ENCODE measurements at places on chromosomes 3 and 15.

- DNase-seq: no peak
Measured at GRCh38 chr15:69518806-69519205, 66.2 kb downstream of the RPLP1 start.

DNA sequence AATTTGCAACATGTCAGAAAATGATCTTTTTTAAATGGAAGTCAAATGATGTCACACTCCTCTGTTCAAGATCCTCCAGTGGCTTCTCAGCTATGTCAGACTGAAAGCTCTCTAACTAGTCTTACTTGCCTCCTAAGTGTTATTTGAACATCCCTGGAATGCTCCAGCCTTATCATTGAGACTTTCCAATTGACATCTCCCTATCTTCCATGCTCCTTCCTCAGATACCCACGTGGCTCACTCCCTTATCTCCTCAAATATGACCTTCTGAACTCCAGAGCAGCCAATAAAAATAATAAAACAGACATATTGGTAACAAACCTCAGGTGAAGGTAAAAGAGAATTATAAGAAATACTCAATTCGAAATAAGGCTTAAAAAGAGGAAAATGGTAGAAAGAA, 25.5 kb upstream of the AADAC start:
- no peak for DNase-seq

DNA sequence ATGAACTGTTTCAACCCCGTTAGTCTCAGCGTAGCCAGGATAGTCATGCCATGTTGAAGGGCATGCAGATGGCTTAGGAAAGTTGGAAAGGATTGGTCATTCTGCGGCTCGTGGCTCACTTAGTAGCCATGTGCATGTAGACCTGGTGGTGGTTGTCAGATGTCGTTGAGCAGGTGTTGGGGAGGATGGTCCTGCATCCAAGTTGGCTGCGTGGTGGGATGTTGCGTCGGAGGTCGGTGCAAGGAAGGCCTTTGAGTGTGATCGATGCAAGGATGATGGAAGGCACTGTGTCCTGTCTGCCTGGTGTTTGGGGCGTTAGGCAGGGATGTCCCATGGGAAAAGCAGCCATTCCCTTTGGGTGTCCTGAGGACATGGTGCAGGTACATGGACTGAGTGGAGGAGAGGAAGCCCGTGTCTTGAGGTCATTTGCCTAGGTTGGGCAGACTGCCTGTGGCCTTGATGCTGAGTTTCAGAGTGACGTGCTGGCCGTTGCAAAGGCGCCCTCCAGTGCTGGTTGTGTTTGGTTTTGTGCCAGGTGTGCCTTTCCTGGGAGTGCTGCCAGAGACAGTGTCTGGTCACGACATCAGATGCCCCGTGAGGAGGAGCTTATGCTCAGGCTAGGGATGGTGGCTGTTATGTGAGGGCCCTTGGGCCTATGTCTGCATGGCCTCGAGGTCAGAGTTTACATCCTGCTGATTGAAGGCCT, 103.4 kb downstream of the SNRPN start:
- DNase-seq: no peak

DNA sequence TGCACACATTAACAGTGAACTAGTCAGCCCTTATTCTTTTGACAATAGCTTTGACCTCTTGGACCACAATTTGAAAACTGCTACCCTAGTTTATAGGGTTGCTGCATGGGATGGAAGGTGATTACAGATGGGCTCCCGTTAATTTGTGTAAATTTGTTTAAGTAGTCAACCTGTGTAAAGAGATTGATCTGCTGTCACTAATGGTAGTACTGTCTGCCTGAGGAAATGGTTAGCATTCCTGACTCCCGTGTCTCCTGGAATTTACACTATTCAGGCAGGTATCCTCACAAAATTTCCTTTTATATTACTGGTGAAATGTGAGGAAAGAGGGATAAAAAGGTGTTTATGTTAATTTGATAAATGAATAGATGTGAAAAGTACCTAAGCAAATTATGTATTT, 15.3 kb upstream of the EBLN2 start:
- DNase-seq: no peak

GRCh38 chr15:68603951-68604350, 25.2 kb downstream of the CORO2B start:
- no peak for DNase-seq

- DNase-seq: no peak
Measured at GRCh38 chr3:73399106-73399505, 225.6 kb downstream of the PDZRN3 start.

- no peak for DNase-seq
Measured at GRCh38 chr3:187321766-187322165, 30.2 kb upstream of the MASP1 start.

DNA sequence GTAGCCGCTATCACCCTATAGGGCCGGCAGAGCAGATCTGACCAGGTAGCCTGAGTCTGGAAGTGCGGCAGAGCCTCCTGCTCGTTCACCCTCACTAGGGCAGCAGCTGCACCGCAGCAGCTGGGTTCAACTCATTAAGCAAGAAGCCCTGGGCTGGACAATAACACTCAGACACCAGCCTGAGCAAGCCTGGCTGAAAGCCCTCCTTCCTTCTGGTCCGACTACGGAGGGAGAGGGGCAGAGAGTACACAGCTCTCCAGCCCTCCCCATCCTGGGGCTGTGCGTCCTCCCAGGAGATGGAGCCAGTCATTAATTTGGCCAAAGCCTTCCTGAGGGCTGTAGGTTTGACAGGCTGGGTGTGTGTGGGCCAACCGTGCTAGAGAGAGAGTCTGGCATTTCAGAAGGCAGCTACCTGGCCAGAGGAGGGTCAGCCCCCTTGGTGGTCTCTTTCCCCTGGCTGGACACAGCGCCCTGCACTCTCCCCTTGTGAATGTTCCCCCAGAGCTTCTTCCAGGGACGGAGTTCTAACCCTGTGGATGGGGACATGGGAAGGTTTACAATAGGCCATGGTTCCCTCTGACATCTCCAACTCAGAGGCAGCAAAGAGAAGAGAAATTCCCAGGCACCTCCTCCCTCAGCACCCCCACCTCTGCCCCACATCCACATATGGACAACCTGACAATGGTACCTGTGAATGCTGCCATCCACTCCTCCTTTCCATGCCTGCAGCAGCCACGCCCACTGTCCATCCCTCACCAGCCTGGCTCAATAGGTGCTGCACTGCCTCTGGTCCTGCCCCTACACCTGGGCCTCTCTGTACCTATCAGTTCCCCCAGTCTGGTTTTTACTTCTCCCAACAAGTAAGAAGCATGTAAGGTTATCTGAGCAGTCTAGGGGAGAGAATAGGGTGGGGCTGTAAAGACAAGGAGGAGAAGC, 6.5 kb downstream of the CHRNB4 start:
- no peak for DNase-seq

DNA sequence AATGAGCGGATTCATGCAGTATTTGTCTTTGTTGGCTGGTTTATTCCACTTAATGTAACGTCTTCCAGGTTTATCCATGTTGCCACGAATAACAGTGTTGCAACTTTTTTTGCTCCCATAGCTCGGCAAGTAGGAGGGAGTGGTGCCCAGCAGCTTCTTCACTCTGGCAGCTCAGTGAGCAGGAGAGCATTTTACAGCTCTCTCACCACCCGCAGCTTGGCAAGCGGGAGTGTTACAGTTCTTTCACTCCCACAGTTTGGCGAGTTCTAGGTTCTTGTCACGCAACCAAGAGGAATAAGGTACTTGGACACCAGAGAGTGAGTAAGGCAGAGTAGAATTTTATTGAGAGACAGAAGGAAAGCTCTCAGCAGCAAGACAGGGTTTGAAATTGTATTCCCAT, 935.2 kb downstream of the TBL1XR1 start:
- no peak for DNase-seq

DNA sequence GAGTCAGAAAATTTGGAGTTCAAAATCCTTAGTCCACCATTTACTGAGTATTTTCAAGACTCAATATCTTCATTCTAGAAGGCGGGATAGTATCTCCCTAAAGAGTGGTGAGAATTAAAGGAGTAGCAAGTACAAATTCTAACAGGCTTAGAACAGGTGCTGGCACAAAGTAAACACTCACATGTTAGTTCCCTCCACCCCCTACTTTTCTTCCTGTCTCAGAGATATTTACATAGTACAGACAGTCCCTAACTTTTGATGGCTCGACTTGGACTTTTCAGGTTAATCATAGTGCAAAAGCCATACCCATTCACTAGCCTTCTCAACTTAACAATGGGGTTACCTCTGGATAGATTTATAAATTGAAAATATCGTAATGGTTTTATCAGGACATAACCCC, 476.2 kb upstream of the RASGRP1 start:
- DNase-seq: no peak

DNA sequence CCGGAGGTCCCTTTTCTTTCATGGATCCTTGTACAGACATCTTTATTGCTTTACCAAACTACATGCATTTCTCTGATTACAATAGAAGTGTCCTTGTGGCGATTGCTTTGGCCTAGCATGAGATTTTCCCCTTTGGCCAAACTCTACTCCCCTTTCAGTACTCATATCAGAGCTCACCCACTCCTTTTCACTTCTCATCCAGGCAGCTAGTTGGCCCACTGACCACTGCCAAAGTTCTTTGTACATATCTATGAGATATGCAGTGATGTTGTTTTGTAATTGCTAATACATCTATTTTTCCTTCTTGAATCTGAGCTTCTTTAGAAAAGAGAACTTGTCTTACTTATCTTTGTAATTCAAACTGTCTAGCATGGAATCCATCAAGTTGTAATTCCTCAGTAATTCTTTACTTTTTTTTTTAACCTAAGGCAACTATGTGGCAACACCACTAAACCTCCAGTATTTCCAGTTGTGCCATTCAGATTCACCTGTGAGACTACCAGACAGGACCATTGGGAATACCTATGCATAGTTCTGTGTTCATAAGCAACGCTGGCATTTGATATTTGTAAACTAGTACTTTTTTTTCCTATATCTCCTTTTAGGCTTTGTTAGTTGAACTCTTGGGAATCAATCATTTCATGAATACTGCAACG, 39.2 kb downstream of the AADACL2 start:
- no peak for DNase-seq

GRCh38 chr15:74620636-74621545, 5.3 kb downstream of the CLK3 start:
- peak; percentile 21 for DNase-seq

- DNase-seq: no peak
Measured at GRCh38 chr15:48385031-48385830, 54.0 kb downstream of the DUT start.

DNA sequence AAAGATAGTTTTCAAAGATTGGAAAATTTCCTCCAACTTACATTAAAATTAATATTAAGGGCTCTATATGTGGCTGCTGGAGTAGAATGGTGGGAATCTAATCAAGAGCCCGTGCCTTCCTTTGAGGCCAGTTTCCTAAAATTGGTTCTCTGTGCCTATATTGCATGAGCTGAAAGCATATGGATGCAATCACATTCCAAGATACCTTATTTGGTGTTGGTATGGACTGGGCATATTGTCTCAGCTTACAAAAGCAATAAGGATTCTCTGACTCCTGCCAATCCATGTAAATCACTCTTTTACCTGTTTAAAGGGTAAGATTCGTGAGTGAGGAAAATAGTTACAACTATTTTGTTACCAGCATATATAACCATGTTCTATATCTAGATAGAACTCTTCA, 111.6 kb downstream of the GREM1 start:
- DNase-seq: no peak

DNA sequence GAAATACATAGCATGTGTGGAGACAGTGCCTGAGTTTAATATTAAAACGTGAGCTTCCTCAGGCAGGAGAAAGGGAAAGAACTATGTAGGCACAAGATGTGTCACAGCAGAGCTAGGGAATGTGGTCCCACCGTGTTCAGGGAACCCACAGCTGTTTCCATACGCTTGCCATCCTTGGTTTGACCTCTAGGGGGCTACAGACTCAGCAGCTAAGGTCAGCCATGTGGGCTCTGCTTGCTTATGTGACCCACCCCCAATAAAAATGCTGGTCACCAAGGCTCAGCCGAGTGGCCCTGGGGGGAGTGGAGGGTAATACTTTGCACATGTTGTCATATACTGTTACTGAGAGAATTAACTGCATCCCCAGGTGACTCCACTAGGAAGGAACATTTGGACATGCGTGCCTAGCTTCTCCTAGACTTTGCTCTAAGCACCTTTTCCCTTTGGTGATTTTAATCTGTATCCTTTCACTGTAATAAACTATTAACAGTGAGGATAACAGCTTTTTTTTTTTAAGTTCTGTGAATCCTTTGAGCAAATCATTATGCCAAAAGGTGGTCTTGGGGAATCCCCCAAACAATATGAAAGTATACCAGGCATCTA, 3.3 kb downstream of the TUBGCP5 start:
- DNase-seq: no peak

- peak; percentile 24 for DNase-seq
Measured at GRCh38 chr15:69755551-69756310, 303.1 kb downstream of the RPLP1 start.

Data from bone marrow (tissue), 2 donors.